ENCODE measurements at places on chromosomes 16 and 17. TPM values are rescaled to one million over a fixed set of nuclear protein-coding genes. Genes with fewer than 3 reads are reported as not detected.
A peak's percentile ranks its signal among the peaks of the same experiment; 100 is the strongest.

P2RX5 gene
- 0.79 TPM for polyA plus RNA-seq

DNA sequence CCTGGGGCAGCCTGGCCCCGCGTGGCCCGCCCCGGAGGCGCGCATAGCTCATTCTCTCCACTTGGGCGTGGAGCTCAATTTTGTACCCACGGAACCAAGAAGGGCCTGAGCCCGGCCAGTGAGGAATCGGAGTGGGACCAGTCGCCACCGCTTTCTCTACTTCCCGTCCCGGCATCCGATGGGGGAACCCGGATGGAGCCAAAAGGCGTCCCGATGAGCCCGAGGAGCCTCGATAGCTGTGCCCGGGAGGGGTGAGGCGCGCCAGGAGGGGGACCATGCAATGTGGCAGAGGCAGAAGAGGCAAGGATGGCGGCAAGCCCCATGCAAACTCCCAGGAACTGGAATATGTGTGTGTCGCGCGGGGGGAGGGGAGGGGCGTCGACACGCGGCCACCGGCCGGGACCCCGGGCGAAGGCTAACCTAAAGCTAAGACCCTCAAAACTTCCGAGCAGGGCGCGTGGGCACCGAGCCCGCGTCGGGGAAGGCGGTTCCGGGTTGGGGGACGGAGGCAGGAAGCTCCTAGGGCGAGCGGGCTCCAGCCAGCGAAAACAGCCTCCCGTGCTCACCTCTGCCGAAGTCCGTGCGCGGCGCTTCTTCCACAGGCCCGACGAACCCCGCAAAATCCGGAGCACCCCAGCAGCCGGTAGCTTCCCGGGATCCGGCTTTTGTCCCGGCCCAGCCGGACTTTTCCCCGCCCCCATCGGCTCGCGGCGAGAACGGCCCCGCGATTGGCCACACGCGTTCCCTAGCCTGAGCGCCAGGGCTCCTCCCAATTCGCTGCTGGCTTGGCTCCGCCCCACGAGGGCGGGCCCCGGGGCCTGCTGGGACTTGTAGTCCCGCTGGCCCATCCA lies at the start of gene ACLY:
Gene ACLY, minus strand, starts transcription at position 638 of the 851 bp plus-strand sequence. CDS start 5,078 bp downstream, outside the sequence.
- DNase-seq = peak; percentile 96

PRR15L gene
- not detected for polyA plus RNA-seq

DNA sequence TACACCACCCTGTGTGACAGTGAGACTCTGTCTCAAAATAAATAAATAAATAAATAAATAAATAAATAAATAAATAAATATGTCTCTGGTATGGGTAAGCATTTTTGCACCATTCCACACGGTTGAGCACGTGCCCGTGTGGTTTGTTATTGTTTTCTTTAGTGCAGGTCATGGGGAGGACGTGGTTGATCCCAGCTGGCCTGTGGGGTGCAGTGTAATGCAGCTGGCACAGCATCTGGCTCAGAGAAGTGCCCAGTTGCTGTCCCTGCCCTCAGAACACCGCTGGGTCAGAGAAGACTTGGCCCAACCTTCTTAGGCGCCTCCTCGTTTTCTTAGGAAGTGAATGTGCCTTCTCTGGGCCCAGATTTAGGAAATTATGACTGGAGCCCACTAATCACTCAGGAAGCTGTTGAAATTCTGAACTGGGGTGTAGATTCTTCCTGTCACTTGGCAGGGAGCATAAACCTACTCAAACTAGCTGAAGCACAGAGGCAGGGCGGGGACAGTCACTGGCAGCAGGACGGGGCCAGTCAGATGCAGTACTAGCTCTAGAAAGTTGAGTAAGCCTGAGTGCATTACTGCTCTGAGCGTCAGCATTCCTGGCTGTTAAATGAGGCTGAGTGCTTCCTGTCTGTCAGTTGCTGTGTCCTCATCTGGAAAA lies 85.9 kb downstream of the SNX29 start:
- peak; percentile 87 for DNase-seq

DNA sequence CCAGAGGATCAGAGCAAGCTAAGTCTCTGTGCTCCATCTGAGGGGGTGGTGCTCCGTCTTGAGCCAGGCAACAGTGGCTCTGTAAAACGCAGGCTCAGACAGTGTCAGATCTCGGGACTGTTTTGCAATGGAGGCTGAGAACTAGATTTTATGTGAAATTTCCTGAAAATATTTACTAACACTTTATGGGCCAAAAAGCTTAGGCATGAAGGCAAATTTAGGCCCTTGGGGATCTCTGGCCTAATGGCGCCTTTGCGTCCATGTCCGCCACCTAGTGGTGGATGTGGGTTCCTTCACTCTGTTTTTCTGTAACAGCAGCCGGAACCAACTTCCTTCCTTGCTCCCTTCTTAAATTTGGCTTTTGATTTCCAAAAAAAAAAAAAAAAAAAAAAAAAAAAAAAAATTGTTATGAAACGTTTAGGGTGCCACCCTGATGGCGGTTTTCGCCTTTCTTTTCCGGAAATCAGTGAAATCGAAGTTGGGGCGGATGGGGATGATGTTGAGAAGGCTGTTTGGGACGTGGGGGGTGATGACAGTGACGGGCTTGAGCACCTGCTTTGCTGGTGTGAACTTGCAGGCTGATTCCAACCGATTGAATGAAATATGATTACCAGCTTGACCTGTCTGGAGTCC lies 14.0 kb upstream of the ELAC2 start:
- peak; percentile 20 for DNase-seq

DNA sequence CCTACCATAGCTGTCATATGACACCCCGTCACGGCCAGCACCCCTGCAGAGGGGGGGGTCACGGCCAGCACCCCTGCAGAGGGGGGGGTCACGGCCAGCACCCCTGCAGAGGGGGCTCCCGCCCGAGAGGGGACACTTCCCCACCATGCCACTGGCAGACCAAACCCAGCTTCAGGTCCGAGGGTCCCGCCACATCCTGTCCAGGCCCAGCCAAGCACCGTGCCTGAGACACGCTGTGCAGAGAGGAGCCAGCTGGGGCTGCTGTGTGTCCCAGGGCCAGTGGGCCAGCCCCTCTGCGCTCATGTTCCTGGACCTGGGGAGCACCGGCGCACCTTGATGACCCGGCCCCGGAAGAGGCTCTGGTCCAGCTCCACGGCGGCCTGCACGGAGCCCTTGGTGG lies 1.9 kb downstream of the PABPN1L start:
- DNase-seq = no peak

OTOP3 gene
- polyA plus RNA-seq = not detected

GRCh38 chr17:3046753-3047152 lies 16.7 kb downstream of the OR1D5 start:
- DNase-seq = no peak

PHOSPHO1 gene
- polyA plus RNA-seq = 0.03 TPM

DNA sequence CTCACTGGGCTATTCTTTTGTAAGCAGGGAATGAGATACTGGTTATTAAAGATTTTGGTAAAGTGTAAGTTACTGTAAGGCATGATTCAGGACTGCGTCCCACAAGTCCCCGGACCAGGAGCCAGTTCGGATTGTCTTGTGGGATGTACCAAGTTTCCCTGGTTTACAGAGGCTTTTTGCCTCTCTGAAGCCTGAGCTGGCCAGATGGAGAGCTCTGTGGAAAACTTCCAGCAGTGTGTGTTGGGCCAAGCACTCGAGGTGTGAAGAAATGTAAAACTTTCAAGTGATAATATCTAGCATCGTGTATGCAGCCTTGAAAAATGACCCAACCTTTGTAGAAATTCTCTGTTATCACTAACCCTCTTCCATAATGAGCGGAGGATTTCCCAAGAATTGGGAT lies 2.4 kb downstream of the EPN2 start:
- no peak for DNase-seq

MFAP4 gene
- polyA plus RNA-seq = 53.3 TPM

Measured in fibroblast of lung (primary cell).